ENCODE measurements at places on chromosomes 6 and 20.

DNA sequence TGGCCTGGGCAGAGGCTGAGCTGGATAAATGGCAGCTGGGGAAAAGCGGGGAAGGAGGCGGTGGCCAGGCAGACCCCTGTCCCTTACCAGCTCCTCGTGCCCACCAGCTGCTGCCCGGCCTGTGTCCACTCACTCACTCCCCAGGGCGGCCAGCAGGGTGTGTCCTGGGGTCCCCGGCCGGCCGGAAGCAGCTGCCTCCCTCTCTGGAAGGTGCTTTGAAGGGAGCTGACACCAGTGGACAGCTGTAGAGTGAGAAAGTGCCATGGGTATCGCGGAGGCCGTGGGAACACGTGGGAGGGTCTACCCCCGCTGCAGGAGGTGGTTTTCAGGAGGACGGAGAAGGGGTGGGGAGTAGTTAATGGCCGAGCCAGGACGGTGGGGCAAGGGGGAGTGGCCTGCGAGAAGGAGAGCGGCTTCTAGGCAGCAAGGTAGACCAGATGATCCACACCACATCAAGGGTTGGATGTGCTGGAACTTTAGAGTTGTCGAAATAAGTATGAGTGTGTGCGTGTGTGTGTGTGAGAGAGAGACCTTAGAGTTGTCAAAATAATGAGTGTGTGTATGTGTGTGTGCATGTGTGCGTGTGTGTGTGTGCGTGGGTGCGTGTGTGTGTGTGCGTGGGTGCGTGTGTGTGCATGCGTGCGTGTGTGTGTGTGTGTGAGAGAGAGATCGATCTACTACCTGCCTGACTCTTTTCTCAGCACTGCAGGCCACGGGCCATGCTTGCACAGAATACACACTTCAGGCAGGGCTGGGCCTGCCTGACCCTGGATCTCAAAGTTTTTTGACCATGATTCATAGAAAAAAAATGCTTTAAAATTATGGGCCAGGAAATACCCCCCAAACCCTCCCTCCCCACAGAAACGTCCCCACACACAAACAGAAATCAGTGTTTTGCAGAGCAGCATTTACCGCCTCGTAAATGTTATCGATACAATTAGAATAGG is 43.9 kb downstream of the CDH4 start:
- DNase-seq, result no peak

DNA sequence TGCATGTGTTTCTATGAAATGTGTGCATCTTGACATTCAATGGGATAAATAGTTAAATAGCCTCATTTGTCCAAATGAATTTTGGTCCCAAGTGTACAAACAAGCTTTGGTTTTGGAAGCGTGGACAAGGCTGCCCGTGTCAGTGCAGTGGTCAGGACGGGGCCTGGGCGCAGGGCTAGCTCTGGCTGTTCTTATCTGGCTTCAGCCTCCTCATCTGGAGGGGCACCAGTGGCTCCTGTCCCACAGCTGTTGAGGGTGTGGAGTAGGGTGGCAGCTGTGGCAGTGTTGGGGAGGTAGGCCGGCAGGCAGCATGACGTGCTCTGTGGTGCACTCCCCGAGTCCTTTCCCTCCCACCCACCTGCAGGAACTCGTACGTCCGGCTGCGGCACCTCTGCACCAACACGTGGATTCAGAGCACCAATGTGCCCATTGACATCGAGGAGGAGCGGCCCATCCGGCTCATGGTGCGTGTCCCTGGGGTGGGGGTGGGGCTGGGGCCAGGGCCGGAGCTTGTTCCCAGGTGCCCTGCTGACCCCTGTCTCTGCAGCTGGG is 43.5 kb downstream of the ITPR3 start:
- DNase-seq, result no peak

DNA sequence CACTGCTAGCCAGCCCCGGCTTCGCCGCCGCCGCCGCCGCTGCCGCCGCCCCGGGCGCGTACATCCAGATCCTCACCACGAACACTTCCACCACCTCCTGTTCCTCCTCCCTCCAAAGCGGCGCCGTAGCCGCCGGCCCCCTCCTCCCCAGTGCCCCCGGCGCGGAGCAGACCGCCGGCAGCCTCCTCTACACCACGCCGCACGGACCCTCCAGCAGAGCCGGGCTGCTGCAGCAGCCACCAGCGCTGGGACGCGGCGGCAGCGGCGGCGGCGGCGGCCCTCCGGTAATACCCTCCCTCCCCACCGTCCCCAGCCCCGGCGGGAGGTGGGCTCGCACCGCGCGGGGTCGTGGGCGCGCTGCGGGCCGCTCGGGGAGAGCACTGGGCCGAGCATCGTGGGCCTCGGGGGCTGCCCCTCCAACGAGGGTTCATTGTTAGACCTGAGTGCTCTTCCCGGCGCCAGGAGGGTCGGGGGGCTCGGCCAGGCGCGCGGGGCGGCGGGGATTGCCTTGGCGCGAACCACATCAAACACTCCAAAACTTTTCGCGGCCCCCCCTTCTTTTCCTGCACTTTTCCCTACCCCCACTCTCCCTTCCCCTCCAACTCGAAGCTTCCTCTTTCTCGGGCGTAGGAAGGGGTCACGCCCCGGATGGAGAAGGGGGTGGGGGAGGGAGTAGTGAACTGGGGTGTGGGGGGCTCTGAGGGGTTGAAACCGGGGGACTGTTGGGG is 827 bp downstream of the E2F3 start:
- peak; percentile 44 for DNase-seq

DNA sequence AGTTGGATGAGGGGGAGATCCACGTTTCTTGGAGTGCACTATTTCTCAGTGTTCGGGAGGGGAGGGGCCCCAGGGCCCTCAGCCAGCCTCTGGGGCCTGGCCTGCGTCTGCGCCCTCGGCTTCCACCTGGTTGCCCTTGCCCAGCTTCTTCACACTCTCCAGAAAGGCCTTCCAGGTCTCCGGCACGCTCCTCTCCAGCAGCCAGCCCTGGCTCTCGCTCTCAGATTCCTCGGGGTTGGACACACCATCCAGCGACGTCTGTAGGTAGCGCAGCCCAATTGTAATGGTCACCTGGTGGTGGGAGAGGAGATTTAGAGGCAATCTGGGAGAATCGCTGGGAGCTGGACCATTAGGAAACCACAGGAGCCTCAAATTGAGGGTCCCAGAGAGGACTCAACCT is 24.2 kb downstream of the PRPH2 start:
- no peak for DNase-seq

DNA sequence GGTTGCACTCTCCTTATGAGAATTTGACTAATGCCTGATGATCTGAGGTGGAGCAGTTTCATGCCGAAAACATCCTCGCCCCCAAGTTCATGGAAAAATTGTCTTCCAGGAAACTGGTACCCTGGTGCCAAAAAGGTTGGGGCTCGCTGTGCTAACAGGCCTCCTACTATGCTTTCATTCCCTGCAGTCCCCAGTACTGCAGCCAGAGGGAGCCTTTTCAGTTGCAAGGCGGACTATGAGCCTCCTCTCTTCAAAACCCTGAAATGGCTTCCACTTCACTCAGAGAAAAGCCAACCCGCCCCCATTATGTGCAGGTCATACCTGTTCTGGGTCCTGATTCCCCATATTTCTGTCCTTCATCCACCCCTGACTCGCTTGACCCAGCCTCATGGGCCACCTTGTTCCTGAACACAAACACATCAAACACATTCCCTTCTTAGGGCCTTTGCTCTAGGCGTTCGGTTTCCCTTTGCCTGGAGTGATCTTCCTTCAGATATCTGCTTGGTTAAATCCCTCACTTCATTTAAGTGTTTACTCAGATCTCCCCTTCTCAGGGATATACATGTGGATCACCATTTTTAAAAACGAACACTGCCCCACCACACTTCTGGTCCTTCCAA is 173.7 kb downstream of the PHACTR1 start:
- no peak for DNase-seq

GRCh38 chr6:168485818-168486217 is 44.8 kb downstream of the SMOC2 start:
- DNase-seq, result no peak

DNA sequence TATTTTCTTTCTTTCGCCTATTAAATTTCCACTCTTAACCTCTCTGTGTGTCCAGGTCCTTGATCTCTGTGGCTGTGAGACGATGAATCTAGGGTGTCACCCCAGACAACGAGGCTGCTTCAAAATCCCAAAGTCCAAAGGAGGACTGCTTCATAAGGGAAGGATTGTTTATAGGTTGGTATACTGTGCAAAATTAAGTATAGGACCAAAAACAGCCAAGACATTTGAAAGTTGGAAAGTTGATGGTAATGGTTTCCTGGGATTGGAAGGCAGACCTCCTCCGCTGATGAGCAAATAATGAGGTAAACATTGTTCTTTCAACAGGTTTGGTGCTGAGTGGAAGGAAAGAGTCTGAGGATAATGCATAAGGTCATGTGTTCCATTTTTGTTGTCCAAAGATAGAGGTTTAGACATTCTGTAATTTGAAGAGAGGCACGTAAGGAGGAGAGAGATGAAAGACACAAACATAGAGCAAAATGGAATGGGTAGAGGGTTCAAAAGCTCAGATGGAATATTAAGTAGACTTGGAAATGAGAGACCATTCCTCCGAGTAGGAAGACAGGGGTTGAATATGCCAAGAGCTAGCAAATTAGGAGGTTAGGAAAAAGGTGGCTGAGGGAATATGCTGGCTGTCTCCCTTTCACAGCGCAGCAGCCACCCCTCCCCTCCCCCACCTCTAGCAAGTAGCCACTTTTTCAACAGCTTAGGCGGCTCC is 24.8 kb downstream of the ZNF311 start:
- DNase-seq, result no peak

- no peak for DNase-seq
Measured at GRCh38 chr20:20658871-20659431, 53.5 kb downstream of the RALGAPA2 start.

Measured in SW480 (cell line).